ENCODE measurements at places on chromosomes 1 and 21.

GRCh38 chr1:75579046-75579445 is 31.9 kb downstream of the SLC44A5 start:
- no peak for DNase-seq
- H3K4me3 ChIP-seq = no peak overlapping the region
- H3K27me3 ChIP-seq = no peaks in the 10 kb centered on the region
- H3K4me1 ChIP-seq = no peaks in the 10 kb centered on the region
- H3K36me3 ChIP-seq = no peaks in the 10 kb centered on the region
- H3K27ac ChIP-seq = no peak overlapping the region

- H3K27ac ChIP-seq = no peak overlapping the region
- H3K4me1 ChIP-seq = peaks cover 5% of the 10 kb centered on the region
- no peaks in the 10 kb centered on the region for H3K27me3 ChIP-seq
- no peak for DNase-seq
Measured at GRCh38 chr1:160653620-160654016, 6.8 kb upstream of the SLAMF1 start.

GRCh38 chr1:54161495-54162168 is 8.8 kb upstream of the CDCP2 start:
- H3K27me3 ChIP-seq = no peaks in the 10 kb centered on the region
- peak; percentile 18 for DNase-seq
- no peak overlapping the region for H3K4me3 ChIP-seq
- no peaks in the 10 kb centered on the region for H3K36me3 ChIP-seq
- peaks cover 5% of the 10 kb centered on the region for H3K4me1 ChIP-seq
- no peak overlapping the region for H3K27ac ChIP-seq

DNA sequence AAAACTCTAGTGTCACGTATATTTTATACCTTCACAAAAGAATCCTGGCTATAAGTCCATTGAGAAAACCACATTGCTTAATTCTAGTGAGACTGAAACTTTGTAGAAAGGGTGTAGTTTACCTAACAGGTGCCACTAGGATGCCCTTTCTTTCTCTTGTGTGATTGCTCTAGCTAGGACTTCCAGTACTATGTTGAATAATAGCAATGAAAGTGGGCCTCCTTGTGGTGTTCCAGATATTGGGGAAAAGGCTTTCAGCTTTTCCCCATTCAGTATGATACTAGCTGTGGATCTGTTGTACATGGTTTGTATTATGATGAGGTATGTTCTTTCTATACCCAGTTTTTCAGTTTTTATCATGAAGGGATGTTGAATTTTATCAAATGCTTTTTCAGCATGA is 39.7 kb upstream of the CHODL start:
- DNase-seq = no peak
- H3K4me1 ChIP-seq = no peaks in the 10 kb centered on the region
- H3K36me3 ChIP-seq = no peaks in the 10 kb centered on the region
- no peak overlapping the region for H3K4me3 ChIP-seq
- H3K27ac ChIP-seq = no peak overlapping the region

GRCh38 chr1:117342397-117342796 is 24.9 kb upstream of the MAN1A2 start:
- H3K36me3 ChIP-seq = no peaks in the 10 kb centered on the region
- no peaks in the 10 kb centered on the region for H3K27me3 ChIP-seq
- no peak for DNase-seq
- no peak overlapping the region for H3K27ac ChIP-seq

GRCh38 chr1:15952317-15953258 is 23.3 kb downstream of the ZBTB17 start:
- peaks cover 83% of the 10 kb centered on the region for H3K4me1 ChIP-seq
- H3K36me3 ChIP-seq = no peaks in the 10 kb centered on the region
- no peaks in the 10 kb centered on the region for H3K27me3 ChIP-seq

DNA sequence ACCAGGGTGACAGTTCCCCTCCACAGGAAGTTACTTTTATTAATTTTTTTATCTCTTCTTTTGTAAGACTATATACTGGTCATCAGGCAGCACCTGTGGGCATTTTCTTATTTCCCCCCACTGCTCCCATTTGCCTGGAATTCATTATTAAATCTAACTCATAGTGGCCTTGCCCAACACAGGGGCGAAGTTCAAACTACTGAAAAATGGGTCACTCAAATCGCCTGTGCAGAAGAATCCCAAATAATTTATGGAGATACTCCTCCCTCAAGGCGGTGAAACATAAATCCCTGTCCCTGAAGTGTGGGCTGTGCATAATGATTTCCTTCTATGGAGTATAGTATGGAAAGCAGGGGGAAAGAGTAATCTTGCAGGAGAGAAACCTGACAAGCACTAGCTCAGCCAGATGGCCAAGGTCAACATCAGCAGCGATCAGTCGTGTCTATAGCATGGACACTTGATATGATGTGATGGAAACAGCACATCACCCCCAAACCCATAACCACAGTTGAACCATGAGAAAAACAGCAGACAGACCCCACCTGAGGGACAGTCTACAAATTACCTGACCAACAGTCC is 7.9 kb downstream of the CAMK2N1 start:
- no peak overlapping the region for H3K27ac ChIP-seq
- H3K4me1 ChIP-seq = peaks cover 16% of the 10 kb centered on the region
- peaks cover 54% of the 10 kb centered on the region for H3K27me3 ChIP-seq
- no peak overlapping the region for H3K4me3 ChIP-seq
- no peaks in the 10 kb centered on the region for H3K36me3 ChIP-seq

- H3K27ac ChIP-seq = no peak overlapping the region
- peaks cover 10% of the 10 kb centered on the region for H3K4me1 ChIP-seq
- no peak overlapping the region for H3K4me3 ChIP-seq
Measured at GRCh38 chr1:2386636-2387611, 4.4 kb downstream of the MORN1 start.

DNA sequence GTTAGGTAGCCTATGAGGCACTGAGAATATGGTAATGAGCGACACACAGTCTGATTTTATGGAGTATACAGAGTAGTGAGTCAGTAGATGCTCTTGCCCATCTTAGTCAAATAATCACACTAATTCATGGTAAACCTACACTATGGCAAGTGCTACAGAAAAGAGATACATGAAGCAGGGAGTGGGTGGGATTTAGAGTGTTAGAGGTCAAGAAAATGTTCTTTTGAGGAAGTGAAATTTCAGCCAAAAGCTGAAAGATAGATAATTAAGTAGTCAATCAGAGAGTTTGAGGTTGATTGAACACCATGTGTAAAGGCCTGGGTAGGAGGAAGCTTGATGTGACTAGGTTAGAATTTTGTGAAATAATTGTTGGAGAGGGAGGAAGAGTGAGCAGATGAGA is 14.7 kb downstream of the MDM4 start:
- no peak for DNase-seq
- no peaks in the 10 kb centered on the region for H3K4me1 ChIP-seq
- H3K4me3 ChIP-seq = no peak overlapping the region
- no peaks in the 10 kb centered on the region for H3K27me3 ChIP-seq
- H3K27ac ChIP-seq = no peak overlapping the region

DNA sequence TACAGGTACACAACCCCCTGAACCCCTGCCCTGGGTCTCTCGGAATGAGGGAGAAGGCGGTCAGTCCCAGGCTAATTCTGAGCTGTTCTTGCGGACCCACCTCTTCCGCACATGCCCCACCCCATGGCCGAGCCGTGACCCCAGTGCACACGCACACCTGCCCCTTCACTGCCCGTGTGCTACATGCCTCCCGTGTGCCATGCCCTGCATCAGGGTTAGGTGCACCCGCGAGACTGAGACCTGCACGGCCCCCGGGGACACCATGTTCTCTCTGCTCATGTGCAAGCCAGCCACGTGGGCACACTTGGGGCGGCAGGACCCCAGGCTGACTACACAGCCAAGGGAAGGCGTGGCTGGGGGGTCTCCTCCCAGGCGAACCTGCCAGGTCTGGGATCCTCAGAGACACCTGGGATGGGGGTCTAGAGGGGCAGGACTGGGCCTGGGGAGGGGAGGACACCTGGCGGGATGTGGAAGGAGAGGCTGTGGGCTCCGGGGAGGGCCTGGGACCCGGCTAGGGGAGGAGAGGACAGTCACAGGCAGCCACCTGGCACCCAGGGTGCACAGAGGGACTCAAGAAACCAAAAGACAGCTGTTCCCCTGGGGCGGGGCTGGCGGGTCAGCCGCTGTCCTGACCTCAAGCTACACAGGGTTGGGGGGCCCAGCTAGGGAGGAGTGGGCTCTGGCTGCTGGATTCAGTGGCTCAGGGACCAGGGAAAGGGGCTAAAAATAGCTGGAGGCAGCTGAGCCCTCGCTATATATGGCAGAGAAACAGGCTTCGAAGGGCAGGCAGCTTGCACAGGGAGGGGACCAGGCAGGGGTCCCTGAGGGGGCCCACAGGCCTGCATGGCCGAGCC is 133.4 kb downstream of the CASZ1 start:
- DNase-seq = no peak
- no peaks in the 10 kb centered on the region for H3K27me3 ChIP-seq
- peaks cover 51% of the 10 kb centered on the region for H3K4me1 ChIP-seq
- no peak overlapping the region for H3K4me3 ChIP-seq
- H3K36me3 ChIP-seq = peaks cover 13% of the 10 kb centered on the region

- DNase-seq = no peak
- H3K4me3 ChIP-seq = no peak overlapping the region
- H3K27me3 ChIP-seq = no peaks in the 10 kb centered on the region
- H3K27ac ChIP-seq = no peak overlapping the region
- peaks cover 57% of the 10 kb centered on the region for H3K36me3 ChIP-seq
Measured at GRCh38 chr1:22077728-22078127, 25.2 kb downstream of the CDC42 start.

DNA sequence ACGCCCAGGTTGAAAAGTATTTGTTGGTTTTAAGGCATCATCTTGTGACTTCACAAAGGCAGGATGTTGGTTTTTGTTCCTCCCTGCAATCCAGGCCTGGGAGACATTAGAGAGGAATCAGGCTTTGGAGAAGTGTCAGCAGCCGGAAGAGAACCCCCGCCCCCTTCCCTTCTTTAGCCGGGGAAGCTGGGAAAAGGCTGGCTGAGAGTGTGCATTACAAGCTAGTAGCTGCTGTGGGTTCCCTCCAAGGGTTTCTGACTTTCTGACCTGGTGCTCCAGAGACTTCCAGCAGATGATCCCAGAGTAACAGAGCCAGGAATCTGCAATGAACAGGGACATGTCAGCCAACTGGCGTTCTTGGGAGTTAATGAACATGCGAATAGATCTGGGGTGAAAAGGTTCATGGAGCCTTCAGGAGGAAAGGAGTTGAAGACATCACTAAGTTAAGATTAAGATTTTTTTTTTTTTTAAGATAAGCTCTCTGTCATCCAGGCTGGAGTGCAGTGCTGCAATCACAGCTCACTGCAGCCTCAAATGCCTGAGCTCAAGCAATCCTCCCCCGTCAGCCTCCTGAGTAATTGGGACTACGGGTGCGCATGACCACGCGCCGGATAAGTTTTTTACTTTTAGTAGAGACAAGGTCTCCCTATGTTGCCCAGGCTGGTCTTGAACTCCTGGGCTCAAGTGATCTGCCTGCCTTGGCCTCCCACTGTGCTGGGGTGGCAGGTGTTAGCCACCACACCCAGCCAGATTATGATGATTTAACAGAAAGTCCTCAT is 7.5 kb downstream of the DISP3 start:
- no peaks in the 10 kb centered on the region for H3K4me1 ChIP-seq
- peaks cover 30% of the 10 kb centered on the region for H3K27me3 ChIP-seq
- DNase-seq = no peak
- no peak overlapping the region for H3K27ac ChIP-seq
- H3K4me3 ChIP-seq = no peak overlapping the region
